ENCODE measurements at places on chromosomes 3 and 15.

DNA sequence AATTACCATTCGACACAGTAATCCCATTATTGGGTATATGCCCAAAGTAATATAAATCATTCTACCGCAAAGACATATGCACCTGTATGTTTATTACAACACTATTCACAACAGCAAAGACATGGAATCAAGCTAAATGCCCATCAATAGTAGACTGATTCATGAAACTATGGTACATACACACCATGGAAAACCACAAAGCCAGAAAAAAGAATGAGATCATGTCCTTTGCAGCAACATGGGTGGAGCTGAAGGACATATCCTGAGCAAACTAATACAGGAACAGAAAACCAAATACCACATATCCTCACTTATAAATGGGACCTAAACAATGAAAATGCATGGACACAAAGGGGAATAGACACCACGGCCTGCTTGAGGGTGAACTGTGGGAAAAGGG lies 11.1 kb upstream of the MCF2L2 start:
- DNase-seq = no peak

GRCh38 chr15:64809649-64810496 lies 15.6 kb downstream of the PIF1 start:
- peak; percentile 41 for DNase-seq

GRCh38 chr3:139447486-139447885 lies 28.8 kb downstream of the RBP2 start:
- DNase-seq = no peak

DNA sequence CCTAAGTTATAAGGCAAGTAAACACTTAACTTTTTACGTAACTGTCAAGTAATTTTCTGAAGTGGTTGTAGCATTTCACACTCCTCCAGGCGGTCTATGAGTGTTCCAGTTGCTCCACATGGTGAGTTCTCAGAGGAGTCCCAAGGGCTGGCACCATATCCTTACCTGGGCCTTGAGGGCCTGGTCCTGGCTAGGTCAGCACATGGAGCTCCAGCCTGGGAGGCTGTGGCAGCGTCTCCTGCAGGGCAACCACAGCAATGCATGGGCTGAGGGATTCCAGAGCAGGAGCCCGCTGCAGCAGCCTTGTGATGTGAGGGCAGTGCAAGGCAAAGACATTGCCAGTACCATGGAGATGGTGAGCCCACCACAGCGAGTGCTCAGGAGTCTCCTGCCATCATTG lies 32.2 kb upstream of the LYZL4 start:
- DNase-seq = no peak

GRCh38 chr3:13536432-13536831 lies 12.5 kb upstream of the FBLN2 start:
- DNase-seq = no peak

DNA sequence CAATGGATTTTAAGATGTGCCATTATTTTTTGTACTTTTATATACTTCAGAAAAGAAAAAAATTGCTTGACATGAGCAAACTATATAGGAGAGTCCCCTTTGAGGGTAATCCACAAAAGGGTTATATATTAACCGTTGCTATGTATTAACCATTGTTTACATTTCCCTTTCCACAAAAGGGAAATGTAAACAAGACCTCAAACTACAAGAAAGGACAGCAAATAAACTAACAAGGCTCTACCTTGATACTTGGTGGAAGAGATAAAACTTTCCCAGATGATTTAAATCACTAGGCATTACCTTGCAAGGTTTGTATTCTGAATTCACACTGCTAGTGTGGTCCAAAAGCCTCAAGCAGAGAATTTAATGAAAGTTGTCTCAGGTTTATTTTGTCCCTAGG lies 616.3 kb upstream of the BCHE start:
- DNase-seq = no peak

DNA sequence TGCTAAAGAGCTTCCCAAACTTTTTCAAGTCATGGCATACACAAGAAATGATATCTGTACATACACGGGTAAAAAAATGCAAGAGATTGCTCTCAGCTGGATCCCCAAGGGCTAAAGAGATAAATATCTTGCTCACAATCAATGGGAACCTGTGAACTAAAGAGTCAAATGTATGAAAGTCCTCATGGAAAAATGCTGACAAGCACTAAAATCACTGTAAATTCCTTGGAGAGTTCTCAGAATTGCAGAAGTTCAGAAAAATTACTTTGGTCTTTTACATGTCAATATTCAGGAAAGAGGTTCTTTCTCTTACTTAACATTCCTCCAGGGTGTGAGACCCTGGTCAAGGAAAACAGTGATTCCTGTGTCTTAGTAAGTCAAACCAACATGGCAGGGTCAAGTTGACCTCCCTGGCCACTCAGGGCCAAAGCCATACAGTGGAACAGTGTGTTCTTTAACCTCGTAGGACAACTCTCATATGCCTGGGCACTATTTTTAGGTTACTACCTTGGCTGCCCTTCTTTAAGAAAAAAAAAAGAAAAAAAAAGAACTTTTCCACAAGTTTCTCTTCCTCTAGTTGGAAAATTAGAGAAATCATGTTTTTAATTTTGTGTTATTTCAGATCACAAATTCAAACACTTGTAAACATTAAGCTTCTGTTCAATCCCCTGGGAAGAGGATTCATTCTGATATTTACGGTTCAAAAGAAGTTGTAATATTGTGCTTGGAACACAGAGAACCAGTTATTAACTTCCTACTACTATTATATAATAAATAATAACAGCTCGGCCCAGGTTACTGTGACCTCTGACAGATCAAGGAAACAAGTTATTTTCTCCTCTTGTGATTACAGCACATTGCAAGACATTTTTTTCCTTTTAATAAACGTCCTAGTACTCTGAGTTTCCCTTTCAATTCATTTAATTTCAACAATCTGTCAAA lies 12.5 kb downstream of the SSR3 start:
- DNase-seq = no peak

GRCh38 chr15:93302080-93302765 lies 213.2 kb upstream of the RGMA start:
- no peak for DNase-seq

Data from NCI-H1092 treated with DMSO at 0.1 percent for 48 hours (cell line).